Tibial nerve (tissue), 4 donors: ENCODE measurements at places on chromosomes 12 and 14. TPM values are rescaled to one million over a fixed set of nuclear protein-coding genes. Genes with fewer than 3 reads are reported as not detected.

- H3K4me3 ChIP-seq, result no peak overlapping the region
- H3K27me3 ChIP-seq, result no peaks in the 10 kb centered on the region
- no peaks in the 10 kb centered on the region for H3K36me3 ChIP-seq
- no peak overlapping the region for H3K27ac ChIP-seq
- no peak for DNase-seq
Measured at GRCh38 chr14:29885988-29886387, 41.7 kb downstream of the PRKD1 start.

DNA sequence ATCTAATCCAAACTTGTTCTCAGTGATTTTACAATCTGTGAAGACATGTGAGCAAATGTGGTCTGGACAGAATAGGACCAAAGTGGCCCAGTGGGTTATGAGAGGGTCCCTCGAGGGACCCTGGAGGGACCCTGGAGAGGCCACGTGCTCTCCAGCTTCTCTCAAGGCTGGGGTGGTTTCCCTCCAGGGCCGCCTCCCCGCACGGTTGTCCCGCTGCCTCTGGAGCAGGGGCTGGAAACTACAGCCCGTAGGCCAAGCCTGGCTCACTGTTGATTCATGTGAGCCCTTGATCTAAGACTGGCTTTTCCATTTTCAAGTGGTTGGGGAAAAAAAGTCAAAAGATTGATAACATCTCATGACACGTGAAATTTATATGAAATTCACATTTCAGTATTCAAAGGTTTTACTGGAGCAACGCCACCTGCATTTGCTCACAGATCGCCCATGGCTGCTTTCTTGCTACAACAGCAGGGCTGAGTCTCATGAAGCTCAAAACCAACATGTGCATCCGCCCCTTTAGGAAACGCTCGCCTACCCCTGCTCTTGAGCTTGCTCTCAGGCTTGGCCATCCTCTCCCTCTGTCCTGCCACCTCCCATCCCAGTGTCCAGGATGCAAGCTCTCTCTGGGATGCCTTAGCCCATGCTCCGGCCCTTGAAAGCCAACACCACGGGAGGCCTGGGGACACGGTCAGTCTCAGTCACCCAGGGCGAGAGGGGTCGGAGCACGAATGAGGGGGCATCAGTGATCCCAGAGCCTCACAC, 12.1 kb upstream of the LRTM2 start:
- no peak for DNase-seq
- no peaks in the 10 kb centered on the region for H3K4me1 ChIP-seq
- H3K27ac ChIP-seq, result no peak overlapping the region
- no peaks in the 10 kb centered on the region for H3K27me3 ChIP-seq
- no peaks in the 10 kb centered on the region for H3K36me3 ChIP-seq

NRL gene
- 6.3 TPM for total RNA-seq

- no peaks in the 10 kb centered on the region for H3K36me3 ChIP-seq
- no peaks in the 10 kb centered on the region for H3K27me3 ChIP-seq
- H3K27ac ChIP-seq, result no peak overlapping the region
Measured at GRCh38 chr12:87923361-87923760, 105.8 kb downstream of the C12orf50 start.

GRCh38 chr12:11729439-11730150, 80.1 kb downstream of the ETV6 start:
- no peak overlapping the region for H3K4me3 ChIP-seq
- no peaks in the 10 kb centered on the region for H3K27me3 ChIP-seq
- H3K36me3 ChIP-seq, result no peaks in the 10 kb centered on the region
- DNase-seq, result no peak

- no peak overlapping the region for H3K27ac ChIP-seq
- DNase-seq, result no peak
- H3K27me3 ChIP-seq, result no peaks in the 10 kb centered on the region
Measured at GRCh38 chr12:94717108-94717507, 66.8 kb upstream of the TMCC3 start.

GPR132 gene
- 6.7 TPM for total RNA-seq

DNA sequence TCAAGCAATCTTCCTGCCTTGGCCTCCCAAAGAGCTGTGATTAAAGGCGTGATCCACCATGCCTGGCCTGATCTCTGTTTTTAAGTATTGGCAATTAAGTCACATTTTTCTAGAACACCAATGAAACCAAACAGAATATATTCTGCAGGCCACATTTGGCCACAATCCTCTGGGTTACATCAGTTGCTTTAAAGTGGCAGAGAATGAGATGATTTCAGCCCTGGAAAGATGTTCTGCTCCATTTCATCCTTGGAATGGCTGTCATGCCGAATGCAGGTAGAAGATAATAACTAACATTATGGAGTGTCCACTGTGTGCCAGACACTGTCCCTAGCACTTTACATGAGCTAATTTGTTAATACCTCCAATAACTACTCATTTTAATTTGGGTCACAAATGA, 154.4 kb downstream of the PTPN11 start:
- no peak overlapping the region for H3K4me3 ChIP-seq
- DNase-seq, result no peak
- H3K36me3 ChIP-seq, result no peaks in the 10 kb centered on the region
- no peaks in the 10 kb centered on the region for H3K27me3 ChIP-seq

OTUB2 gene
- total RNA-seq, result 0.60 TPM

DNA sequence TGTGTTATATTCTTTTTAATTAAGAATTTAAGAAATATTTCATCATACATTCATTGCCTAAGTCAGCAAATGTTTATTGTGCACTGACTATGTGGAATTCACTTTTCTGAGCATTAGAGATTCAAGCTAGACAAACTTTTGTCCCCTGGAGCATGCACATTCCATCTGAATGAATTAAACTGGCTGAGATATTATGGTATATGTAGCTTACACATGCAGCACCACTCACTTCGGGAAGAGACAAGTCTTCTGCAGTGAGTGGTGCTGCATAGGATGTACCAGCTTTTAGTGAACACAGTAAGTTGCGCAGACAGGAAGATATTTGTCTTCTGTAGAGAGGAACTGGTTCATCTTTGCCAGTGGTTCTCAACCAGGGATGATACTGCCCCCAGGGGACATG, 318.4 kb downstream of the SYT1 start:
- H3K27me3 ChIP-seq, result no peaks in the 10 kb centered on the region
- DNase-seq, result no peak
- no peaks in the 10 kb centered on the region for H3K4me1 ChIP-seq

PSMD9 gene
- 42.4 TPM for total RNA-seq

DNA sequence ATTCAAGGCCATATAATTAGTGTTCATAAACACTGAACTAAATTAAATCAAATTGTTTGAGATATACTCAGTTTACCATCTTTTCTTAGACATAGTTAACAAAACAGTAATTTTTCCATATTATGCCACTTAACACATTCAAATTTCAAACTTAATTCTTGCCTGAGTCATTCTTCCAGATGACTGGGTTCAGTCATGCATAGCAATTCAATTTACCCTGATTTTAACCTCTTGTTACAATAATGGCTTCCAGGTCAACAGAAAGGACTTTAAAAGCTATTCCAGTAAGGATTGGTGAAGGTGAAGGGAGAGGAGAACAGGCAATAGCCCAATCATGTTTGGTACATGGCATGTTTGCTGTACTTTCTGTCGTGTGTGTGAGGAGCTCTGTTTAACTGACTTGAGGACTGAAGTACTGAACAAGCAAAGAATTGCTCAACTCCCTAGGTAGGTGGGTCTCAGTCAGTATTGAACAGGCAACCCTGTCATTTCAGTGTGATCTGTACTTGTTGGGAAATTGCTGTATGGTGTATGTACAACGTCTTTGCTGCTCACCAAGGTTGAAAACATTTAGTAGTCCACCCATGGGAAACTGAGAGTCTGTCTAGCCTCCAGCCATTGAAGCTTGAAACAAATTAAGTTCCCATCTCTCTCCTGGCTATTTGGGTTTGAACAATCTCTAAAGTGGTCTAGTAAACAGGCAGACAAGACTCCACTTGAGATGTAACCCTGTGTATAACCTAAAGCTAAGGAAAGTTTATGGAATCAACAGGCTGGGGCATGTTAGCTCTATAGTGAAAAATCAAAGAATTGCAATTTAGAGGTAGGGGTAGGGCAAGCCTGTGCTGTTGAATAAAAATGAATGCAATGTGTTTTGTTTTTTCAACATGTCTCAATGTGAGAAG, 327.2 kb downstream of the BTG1 start:
- DNase-seq, result no peak
- no peaks in the 10 kb centered on the region for H3K27me3 ChIP-seq
- H3K4me1 ChIP-seq, result peaks cover 4% of the 10 kb centered on the region
- no peak overlapping the region for H3K4me3 ChIP-seq
- no peaks in the 10 kb centered on the region for H3K36me3 ChIP-seq

P2RX7 gene
- total RNA-seq, result 5.2 TPM

- no peak for DNase-seq
- no peaks in the 10 kb centered on the region for H3K27me3 ChIP-seq
- H3K36me3 ChIP-seq, result no peaks in the 10 kb centered on the region
Measured at GRCh38 chr14:42802346-42802745, 1195.7 kb downstream of the LRFN5 start.

DNA sequence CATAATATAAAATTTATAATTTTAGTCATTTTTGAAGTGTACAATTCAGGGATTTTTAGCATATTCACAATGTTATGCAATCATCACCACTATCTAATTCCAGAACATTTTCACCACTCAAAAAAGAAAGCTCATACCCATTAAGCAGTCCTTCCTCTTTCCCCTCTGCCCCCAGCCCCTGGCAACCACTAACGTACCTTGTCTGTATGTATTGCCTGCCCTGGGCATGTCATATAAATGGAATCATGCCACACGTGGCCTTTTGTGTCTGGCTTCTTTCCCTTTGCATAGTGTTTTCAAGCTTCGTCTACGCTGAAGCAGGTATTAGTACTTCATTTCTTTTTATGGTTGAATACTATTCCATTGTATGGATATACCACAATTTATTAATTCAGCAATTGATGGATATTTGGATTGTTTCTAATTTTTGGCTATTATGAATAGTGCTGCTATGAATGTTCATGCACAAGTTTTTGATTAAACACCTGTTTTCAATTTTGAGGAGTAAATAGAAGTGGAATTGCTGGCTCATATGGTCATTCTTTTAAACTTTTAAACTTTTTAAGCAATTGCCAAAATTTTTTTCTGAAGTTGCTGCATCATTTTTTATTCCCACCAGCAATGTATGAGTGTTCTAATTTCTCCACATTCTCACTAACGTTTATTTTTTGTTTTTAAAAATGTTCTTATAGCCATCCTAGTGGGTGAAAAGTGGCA, 1.6 kb upstream of the SSTR1 start:
- no peak overlapping the region for H3K27ac ChIP-seq
- H3K4me3 ChIP-seq, result no peak overlapping the region
- H3K36me3 ChIP-seq, result no peaks in the 10 kb centered on the region
- H3K27me3 ChIP-seq, result no peaks in the 10 kb centered on the region
- DNase-seq, result no peak
- peaks cover 3% of the 10 kb centered on the region for H3K4me1 ChIP-seq

GRCh38 chr12:31890295-31891285, 68.6 kb upstream of the RESF1 start:
- no peak overlapping the region for H3K27ac ChIP-seq
- H3K27me3 ChIP-seq, result no peaks in the 10 kb centered on the region
- no peaks in the 10 kb centered on the region for H3K4me1 ChIP-seq
- no peak for DNase-seq
- H3K4me3 ChIP-seq, result no peak overlapping the region

DNA sequence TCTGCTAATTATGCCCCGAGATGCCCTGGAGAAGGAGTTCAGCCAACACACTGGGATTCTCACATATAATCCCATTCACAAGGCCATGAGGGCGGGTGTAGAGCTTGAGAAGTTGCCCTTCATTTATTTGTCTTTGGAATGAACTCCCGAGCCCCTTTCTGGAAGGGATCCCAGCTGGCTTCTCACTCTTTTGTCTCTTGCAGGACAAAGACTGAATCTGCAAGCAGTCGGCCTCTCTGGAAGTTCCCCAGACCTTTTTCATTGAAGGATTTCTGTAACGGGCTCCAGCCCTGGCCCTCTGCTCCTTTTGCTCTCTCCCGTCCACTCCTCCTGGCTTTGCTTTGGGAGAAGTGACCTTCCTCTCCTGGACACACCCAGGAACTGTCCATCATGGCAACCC, 163.3 kb upstream of the SFSWAP start:
- no peak overlapping the region for H3K4me3 ChIP-seq
- H3K27ac ChIP-seq, result no peak overlapping the region
- DNase-seq, result no peak
- H3K36me3 ChIP-seq, result no peaks in the 10 kb centered on the region
- H3K27me3 ChIP-seq, result no peaks in the 10 kb centered on the region
- H3K4me1 ChIP-seq, result no peaks in the 10 kb centered on the region

GRCh38 chr14:69610020-69610873, 1.1 kb upstream of the SUSD6 start:
- H3K27ac ChIP-seq, result peak overlapping the region; percentile 98
- no peak for DNase-seq
- H3K4me3 ChIP-seq, result peak overlapping the region; percentile 70
- H3K36me3 ChIP-seq, result no peaks in the 10 kb centered on the region
- H3K4me1 ChIP-seq, result peaks cover 49% of the 10 kb centered on the region

LMO3 gene
- 12.4 TPM for total RNA-seq

DNA sequence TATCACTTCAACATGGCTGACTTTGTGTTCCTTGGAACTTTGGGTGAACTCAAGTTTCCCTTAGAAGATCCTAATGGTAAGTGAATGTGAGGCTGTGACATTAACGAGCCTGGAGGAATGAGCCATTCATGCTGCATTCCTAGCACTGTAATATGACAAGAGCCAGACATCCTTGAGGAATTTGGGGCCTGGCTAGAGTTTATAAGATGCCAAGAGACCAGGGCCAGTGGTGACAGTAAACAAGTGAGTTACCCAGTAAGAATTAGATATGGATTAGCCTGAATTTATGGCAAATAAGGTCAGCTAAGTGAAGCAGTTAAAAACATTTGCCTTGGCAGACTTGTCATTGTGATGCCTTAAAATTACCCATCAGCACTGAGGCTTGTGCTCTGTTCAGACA, 232.4 kb downstream of the AKAP6 start:
- H3K4me3 ChIP-seq, result no peak overlapping the region
- no peak for DNase-seq
- H3K36me3 ChIP-seq, result no peaks in the 10 kb centered on the region
- H3K4me1 ChIP-seq, result no peaks in the 10 kb centered on the region
- H3K27ac ChIP-seq, result no peak overlapping the region

- no peak for DNase-seq
- no peaks in the 10 kb centered on the region for H3K36me3 ChIP-seq
- H3K27ac ChIP-seq, result peak overlapping the region; percentile 5
- H3K27me3 ChIP-seq, result no peaks in the 10 kb centered on the region
- H3K4me1 ChIP-seq, result no peaks in the 10 kb centered on the region
- H3K4me3 ChIP-seq, result no peak overlapping the region
Measured at GRCh38 chr12:80032946-80033345, 66.4 kb upstream of the OTOGL start.

- no peaks in the 10 kb centered on the region for H3K4me1 ChIP-seq
- H3K27me3 ChIP-seq, result no peaks in the 10 kb centered on the region
- peak overlapping the region; percentile 81 for H3K4me3 ChIP-seq
Measured at GRCh38 chr12:24947541-24948419, 1.1 kb downstream of the BCAT1 start.

CBLN3 gene
- 2.1 TPM for total RNA-seq

ASPG gene
- total RNA-seq, result 8.7 TPM

- no peaks in the 10 kb centered on the region for H3K27me3 ChIP-seq
- no peaks in the 10 kb centered on the region for H3K36me3 ChIP-seq
- no peak overlapping the region for H3K4me3 ChIP-seq
- no peak for DNase-seq
Measured at GRCh38 chr12:21786041-21786531, 11.6 kb upstream of the KCNJ8 start.

IQSEC3 gene
- total RNA-seq, result 1.2 TPM
